ENCODE measurements at places on chromosomes 13 and 19.

DNA sequence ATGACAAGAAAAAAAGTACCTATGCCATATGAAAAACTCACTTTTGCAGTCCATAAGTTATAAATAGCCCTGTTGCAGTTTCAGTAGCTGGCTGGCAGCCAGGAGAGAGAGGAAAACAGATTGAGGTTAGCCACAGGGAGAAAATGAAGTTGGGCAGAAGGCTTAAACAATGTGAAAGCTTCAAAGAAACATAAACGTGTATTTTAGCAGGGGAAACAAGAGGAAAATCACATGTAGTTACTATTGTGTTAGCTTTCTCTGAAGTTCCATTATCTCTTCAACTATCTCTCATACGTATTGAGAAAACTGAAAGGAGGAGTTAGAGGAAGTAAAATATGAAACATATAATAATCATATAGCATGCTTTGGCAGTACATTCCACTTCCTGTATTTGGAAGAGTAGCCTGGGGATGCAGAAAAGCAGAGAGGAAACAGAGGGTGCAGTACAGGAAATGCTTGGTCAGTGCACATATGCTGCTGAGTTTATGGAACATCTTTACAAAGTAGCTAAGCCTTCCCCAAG, 1551.1 kb downstream of the EFNB2 start:
- peak; percentile 17 for DNase-seq

DNA sequence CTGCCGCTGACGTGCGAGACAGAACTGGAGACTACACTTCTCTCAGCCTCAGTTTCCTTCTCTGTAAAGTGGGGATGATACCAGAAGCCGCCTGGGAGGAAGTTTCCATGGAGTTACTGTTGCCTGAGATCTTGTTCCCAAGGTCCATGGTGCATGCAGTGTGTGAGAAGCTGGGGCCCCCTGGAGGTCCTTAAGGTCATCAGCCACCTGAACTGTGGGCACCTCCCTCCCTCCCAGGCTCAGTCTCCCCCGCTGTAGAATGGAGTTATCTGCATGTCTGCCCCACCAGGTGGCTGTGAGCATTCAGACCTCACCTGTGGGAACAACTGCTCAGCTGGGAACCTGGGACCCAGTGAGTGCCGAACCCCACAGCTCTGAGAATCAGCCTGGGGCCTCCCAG, 2.7 kb downstream of the CRX start:
- no peak for DNase-seq

DNA sequence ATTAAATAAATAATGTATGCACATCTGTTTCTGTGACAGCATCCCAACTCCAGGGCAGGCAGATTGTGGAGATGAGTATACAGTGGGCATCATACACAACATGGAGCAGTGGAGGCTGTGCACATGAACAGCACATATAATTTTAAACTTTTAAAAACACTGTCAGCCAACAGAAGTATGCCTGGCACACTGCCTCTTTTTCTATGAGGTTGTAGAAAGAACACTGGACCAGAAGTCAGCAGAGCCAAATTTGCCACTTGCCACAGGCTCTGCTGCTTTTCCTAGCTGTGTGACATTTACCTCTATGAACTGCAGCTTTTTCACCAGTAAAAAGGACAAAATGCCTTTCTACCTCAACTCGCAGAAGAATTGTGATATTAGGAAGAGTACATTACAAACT, 118.7 kb downstream of the FRY start:
- no peak for DNase-seq

DNA sequence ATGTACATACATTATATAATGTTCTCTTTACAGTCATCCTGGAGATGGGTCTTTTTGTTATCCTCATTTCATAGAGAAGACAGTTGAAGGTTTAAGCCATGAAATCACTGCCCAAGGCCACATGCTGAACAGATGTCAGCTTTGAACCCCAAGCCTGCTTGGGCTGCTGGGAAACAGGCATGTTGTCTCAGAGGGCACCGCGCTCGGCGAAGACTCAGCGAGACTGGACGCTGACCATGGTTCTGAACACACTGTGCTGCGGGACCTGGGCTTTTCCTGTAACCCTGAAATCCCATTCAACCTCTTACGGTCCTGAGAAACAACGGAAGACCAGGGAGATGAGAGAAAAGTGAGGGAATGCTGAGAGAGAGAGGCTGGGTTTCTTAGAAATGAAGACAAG, 27.3 kb downstream of the LRFN3 start:
- DNase-seq = no peak

GRCh38 chr13:98922306-98922705, 55.6 kb downstream of the DOCK9 start:
- no peak for DNase-seq

DNA sequence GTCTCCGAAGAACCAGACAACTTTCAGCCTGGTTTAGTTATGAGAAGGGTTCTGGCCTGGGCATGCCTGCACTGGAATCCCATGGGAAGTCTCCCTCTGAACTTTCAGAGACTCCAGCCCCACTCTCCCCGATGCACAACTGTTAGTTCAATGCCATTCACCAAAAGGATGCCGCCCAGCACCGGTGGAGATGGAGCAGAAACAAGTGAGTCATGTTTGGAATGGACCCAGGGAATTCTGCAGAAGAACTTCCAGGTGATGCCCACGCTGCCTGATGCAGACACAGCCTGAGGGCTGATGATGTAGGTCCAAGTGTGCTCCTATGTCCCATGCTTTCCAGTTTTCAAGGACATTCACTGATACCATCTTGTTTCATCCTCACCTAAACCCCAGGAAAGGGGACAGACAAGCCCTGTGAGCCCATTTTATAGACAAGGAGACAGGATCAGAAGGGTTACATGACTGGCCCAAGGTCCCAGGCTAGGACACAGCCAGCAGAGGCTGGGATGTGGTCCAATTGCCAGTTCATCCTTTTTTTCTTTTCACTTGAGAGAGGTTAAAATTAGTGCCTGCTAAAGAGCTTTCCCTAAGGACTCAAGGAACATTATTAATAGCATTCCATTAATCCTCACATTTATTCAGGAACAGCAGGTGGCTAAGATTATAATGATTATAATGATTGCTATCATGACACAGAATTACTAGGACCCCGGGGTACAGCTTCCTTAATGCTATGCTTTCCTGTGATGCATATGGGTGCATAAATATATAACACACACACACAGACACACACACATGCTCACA, 39.5 kb downstream of the SIAH3 start:
- DNase-seq = no peak

DNA sequence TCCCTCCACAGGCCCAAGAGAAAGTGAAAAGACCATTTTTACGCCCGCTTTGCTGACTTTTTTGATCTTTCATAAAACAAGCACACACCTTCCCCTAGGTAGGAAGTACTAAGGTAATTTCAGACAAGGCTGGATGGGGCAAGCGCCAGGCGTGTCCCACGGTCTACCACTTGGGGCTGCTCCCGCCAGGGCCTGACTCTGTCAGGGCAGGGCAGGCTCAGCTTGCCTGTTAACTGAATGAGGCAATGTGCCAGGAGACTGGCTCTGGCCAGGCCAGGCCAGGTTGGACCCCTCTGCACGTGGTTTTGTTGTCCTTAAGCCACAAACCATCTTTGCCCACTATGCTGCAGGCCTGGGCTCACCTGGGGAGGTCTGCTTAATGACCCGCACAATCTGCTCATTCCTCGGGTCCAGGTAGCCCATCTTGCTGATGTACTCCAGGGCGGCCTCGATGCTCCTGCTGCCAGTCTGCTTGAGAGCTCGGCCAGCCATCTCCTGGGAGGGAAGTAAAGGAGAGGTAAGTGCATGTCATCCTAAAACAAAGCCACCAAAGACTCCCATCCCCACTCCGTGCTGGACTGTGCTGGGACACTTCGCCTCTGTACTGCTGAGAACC, 70.4 kb downstream of the LATS2 start:
- DNase-seq = no peak

DNA sequence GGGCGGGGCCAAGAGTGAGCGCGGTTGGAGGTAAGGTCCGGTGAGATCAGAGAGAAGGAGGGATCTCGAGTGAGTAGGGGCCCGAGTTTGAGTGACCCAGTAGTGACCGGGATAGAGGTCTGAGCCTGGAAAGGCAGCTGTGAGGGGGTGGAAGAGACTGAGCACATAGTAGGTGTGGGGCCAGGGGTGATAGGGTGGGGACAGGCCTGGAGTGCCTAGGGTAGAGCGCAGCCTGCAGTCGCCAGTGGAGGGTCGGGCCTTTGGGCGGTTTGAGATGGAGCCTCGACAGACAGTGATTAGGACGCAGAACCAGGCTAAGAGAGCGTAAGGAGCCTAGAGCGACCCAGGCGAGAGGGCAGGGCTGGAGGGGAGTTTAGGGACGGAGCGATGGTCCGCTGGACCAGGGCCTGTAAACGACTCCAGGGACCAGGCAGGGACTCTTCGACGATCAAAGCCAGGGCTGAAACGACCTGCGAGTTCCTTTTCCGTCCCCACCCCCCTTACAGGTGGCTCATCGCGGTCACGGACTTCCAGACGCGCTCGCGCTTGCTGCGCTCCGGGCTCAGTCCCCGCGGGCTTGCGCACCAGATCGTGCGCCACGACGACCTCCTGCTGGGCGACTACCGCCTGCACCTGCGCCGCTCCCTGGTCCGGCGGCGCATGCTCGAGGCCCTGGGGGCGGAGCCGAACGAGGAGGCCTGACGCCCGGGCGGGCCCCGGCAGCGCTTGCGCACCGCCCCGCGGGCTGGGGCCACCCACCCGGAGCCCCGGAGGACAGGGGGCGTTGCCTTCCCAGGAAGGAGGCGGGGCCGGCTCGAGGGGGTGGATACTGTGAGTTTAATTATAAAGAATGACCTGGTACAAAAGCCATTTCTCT, 9.4 kb downstream of the C19orf81 start:
- DNase-seq = peak; percentile 61

GRCh38 chr19:1130771-1131717, 27.2 kb downstream of the GPX4 start:
- no peak for DNase-seq

- no peak for DNase-seq
Observed at GRCh38 chr19:40589591-40590429, 11.4 kb upstream of the LTBP4 start.

- DNase-seq = no peak
Observed at GRCh38 chr19:30235946-30236345, 136.2 kb upstream of the ZNF536 start.

- no peak for DNase-seq
Observed at GRCh38 chr19:6373813-6374108, 1.2 kb downstream of the ALKBH7 start.

DNA sequence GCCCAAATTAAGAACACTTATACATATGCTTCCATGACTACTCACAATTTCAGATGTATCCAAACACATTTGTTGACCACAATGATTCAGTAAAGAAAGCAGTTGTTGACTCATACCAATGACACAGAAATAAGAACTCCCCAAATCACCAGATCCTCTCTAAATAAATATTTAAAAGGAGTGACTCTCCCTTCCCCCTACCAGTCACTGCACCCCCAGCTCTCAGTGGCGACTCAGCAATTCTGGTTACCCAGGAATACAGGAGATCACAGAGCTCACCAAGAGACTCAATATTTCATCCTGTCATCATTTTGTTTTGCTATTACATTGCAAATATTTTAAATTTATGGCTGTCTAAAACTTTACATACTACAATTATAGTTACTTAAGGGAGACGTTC, 131.5 kb downstream of the RGCC start:
- DNase-seq = no peak

DNA sequence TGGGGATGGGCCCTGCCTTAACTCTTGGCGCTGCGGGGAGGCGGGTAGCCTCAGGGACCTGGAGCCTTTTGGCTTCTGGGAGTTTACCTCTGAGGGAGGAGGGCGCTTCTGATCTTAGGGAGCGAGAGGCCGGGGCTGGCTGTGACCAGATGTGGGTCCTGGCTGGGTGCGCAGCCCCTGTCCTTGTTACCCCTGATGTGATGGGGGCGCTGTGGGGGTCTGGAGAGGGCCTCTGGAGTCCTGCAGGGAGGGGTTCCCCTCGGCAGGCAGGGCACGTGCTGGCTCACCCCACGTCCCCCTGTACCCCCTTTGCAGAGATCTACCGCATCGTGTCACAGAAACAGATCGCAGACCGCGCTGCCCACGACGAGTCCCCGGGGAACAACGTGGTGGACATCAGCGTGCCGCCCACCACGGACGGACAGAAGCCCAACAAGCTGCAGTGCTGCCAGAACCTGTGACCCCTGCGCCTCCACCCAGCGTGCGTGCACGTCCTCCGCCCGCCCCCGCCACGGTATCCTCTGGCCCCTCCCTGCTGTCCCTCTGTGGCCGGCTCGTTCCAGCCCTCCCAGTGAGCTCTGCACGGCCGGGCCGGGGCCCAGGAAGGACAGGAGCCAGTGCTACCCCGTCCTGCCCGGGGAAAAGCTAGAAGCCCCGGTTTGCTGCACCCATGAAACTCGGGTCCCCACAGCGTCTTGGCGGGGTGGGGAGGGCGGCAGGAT, 9.8 kb upstream of the MARCHF2 start:
- no peak for DNase-seq

- DNase-seq = no peak
Observed at GRCh38 chr13:80235166-80235966, 105.6 kb downstream of the SPRY2 start.

- no peak for DNase-seq
Observed at GRCh38 chr13:44318161-44318560, 55.5 kb upstream of the SERP2 start.

GRCh38 chr19:6416658-6417405, 7.8 kb downstream of the KHSRP start:
- DNase-seq = no peak

GRCh38 chr13:50459046-50459445, 384.4 kb downstream of the DLEU7 start:
- DNase-seq = no peak

GRCh38 chr19:4388337-4389063, 11.8 kb downstream of the SH3GL1 start:
- no peak for DNase-seq

DNA sequence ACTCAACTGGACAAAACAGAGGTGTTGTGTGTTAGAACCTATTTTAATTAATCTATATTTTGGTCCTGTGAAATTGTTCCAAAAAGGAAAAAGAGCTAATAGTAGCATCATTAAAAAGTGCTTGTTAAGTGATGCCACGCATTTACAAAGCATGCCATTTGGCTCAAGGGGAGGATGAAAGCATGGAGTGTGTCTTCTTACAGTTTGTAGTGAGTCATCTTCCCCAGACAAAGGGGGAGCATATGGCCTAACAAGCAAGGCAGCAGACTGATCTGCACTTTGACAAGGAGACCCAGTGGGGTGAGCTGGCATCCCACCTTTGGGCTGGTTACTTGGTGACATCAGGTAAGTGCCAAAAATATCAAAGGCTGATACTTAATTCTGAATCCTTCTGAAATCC, 297.0 kb downstream of the FGF9 start:
- no peak for DNase-seq

GRCh38 chr19:32022731-32023563, 322.5 kb upstream of the ZNF507 start:
- no peak for DNase-seq

DNA sequence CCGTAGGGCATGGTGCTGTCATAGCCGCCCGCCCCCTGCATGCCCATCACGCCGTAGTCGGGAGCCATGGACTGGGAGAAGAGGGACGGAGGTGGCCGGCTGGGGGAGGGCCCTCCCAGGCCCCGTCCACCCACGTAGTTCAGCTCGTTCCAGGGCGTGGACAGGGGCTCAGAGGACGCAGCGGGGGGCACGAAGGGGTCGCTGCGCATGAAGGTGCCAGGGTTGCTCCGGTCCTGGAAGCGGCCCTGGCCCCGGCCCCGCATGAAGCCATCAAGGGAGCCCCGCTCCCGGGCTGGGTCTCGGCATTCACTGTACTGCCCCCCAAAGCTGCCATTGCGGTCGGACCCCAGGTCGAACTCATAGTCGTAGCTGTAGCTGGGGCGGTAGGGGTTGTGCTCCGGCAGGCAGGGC, 6.7 kb downstream of the AKAP8 start:
- no peak for DNase-seq

All from Peyer's patch (tissue), 4 donors.